Inflammatory macrophage treated with lipopolysaccharide for 4 hours (primary cell): ENCODE measurements at places on chromosomes 2 and 18.

- DNase-seq: no peak
Observed at GRCh38 chr18:44411262-44411905, 269.3 kb upstream of the SETBP1 start.

DNA sequence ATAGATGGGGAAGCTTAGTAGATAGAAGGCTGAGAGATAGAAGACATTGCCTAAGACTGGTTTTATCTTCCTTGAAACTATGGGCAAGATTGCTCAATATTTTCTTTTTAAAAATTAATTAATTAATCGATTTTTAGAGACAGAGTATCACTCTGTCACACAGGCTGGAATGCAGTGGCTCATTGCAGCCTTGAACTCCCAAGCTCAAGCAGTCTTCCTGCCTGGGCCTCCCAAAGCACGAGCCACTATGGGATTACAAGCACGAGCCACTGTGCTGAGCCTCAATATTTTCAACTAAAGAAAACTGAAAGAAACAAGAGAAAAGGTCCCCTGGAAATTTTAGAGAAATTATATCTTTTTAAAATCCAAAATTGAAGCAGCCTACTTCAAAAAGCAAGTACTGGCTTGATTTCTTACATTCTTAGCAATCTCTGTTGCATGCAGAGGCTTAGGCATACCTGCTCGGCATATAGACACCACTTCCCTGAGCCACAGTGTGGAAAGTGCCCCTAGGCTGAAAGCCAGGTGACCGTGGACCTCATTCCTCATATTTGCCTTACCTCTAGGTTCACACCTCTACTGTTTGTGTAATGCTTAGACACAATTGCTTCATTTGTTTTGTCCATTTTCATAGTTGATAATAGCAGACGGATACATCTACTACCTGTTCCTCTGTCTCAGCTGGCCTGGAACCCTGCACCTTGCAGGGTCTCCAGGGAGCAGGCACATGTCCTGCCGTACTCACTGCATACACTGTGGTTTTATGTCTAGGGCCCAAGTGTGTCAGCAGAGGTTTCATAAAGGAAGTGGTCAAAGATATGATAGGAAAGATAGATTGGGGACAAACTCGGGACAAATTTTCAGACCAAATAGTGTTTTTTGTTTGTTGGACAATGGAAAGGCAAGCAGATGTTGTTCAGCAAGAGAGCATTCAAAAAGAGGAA is 166.5 kb upstream of the ALPP start:
- no peak for DNase-seq

GRCh38 chr2:237820421-237820820 is 21.8 kb downstream of the RBM44 start:
- no peak for DNase-seq

- DNase-seq: no peak
Observed at GRCh38 chr2:214103276-214104001, 307.4 kb upstream of the VWC2L start.

DNA sequence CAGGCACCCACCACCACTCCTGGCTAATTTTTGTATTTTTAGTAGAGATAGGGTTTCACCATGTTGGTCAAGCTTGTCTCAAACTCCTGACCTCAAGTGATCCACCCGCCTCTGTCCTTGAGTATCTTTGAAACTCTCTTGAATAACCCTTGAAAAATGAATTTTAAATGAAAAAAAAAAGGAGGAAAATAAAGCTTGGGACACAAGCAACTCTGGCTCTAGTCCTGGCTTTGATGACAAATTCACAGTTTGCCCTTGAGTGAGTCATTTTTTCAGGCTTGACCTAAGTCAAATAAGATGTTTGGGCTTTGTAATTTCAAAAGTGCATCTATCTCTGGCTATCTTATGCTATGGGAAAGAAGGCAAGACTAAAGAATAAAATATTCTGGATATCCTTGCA is 79.0 kb upstream of the TRIB2 start:
- no peak for DNase-seq

DNA sequence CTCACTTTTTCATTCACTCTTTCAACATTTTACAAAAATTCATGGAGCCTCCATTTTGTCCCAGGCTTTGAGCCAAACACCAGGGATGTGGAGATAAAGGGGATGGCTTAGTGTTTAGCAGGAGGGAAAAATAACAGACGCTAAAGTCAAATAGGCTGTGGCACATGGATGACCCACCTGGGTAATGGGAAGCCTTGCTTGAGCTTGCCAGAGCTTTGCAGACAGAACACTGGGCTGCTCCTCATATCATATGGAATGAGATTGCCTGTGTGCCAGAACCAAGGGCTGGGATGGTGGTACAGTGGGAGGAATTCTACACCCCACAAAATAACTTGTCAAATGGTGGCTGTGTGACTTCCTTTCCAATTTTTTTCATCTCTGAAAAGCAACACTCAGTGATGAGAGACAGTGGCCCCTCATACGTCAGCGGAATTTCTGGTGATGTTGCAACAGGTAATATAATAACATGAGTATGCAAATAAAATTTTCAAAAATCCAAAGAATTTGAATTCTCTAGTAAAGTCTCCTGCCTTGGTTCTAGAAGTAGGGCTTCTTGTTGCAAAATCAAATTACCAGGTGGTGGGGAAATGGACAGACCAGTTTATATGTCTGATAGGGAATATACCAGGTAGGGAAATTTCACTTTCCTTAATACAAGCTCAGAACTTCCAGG is 252.9 kb downstream of the CLIP4 start:
- DNase-seq: peak; percentile 3

DNA sequence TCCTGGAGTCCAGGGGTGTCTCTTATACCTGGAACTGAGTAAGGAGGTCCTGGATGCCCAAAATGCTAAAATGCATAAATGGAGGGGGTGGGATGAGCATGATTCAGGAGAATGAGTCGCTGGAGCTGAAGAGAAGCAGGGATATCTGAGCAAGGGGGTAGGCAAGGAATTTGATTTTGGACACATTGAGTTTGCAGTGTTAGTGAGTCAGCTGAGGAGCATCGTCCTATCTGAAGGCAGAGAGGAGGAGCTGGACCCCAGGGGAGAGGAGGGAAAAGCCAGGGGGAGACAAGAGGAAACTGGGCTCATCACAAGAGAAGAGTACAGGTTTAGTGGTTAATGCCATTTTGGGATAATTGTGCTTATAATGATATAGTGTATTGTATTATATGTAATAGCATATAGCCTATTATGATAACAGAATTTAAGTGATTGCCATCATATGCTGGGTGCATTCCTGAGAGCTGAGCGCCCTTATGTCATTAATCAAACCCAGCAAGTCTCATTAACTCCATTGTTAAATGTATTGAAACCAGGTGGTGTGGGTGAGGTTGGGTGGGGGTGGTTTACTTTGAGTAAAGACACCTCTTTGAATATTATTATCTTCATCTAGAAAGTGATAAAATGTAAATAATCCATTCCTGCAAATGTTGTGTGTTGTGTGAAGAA is 12.4 kb downstream of the EHD3 start:
- no peak for DNase-seq

GRCh38 chr2:239355724-239356123 is 45.1 kb downstream of the HDAC4 start:
- no peak for DNase-seq

- DNase-seq: peak; percentile 25
Observed at GRCh38 chr2:127143841-127144782, 37.2 kb upstream of the BIN1 start.

DNA sequence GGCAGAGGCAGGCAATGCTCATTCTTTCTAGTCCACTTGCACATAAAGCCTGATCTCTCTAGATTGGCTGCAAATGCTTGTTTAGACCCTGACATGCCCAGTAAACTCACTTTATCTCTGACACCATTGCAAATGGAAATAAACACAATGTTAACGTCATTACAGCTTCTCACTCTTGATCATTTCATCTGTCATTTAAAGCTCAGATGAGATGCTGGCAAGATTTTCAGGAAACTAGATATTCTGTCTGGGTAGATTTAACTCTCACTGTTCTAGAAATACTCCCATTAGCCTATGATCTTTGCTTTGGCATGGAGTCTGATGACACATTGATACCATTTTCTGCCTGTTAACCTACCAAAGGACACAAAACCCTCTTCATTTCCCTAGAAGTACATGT is 320.7 kb upstream of the HNRNPA3 start:
- DNase-seq: no peak

GRCh38 chr2:16765356-16765755 is 99.7 kb upstream of the CYRIA start:
- DNase-seq: no peak

GRCh38 chr2:119697290-119698020 is 18.5 kb downstream of the TMEM177 start:
- DNase-seq: no peak

DNA sequence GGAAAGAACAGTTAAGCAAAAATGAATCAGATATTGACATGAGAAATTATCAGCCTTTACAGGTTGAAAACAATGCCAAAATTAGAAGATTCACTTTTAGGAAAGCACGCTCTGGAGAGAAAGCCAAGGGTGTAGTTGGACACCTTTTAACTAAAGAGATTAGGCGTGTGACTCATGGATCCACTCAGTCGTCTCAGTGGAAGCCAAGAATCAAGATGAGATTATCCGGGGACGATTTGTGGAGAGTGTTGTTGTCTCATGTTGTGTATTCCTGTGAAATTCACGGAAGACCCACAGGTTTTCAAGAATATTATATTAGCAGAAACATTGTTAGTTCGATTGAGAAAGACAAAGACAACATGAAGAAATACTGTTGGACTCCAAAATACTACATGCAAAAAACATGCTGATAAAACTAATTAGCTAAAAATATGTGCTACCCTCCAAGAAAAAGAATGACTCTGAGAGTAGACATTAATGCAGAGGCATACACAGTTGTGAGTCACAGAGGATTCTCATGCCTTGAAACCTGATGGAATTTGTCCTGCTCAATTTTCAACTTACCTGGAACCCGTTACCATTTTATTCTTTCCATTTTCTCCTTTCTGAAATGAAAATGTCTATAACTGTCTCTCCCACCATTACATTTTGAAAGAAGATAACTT is 192.1 kb upstream of the RND3 start:
- DNase-seq: no peak

DNA sequence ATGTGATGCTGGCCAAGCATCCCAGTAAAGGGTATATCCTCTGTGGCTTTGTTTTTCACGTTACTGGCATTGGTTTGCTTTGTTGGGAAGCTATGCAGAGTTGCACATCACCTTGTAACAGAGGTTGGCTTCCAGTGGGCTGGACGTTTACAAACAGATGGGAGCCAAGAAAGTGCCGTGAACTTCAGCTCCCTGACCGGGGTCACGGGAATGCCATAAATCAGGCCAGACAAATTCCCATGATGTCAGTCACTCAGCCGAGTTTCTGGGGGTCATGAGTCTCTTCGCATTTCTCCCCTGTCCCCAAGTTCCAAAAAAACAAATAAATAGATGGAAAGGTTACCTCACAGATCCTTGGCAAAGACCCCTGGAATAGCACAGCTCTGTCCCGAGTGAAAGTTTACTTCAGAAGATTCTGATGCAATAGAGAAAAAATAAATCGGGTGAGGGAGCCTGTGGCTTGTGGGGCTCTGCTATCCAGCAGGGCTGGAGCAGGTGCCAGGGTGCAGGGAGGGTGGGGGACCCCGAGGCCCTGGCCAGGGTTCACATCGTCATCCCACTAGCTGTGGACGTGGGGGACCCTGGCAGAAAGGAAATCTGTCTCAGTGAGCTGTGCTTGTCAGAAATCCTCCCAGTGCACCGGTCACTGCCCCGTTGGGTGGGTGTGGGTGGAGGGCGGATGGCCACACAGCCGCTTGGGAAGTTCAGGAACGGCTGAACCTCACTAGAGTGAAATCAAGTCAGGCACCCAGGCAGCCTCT is 27.8 kb downstream of the TWIST2 start:
- no peak for DNase-seq

- no peak for DNase-seq
Observed at GRCh38 chr2:22854588-22854987, 530.4 kb upstream of the KLHL29 start.

DNA sequence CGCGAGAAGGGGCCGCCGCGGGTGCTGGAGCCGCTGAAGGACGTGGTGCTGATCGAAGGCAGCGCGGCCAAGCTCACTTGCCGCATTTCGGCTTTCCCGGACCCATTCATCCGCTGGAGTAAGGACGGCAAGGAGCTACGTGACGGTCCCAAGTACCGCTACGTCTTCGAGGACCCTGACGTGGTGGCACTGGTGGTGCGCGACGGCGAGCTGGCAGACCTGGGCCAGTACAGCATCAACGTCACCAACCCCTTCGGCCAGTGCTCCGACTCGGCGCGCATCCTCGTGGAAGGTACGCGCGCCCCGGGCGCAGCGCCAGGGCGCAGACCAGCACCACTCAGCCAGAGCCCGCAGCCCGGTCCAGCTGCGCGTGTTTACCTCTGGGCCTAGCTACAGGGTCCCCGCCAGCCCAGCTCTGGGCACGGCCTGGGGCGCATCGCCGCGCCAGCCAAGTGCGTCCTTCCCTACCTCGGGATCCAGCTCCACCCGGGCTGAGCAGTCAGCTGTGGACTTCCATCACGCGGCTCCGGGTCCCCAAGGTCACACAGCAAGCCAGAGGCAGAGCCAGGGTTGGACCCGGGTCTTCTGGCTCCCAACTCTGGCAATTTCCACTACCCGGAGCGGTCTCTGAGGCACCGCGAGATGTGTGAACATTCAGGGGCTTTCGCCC is 1.7 kb upstream of the GMPPA start:
- DNase-seq: no peak

- peak; percentile 84 for DNase-seq
Observed at GRCh38 chr2:134782792-134783191, 55.6 kb upstream of the ACMSD start.

GRCh38 chr2:184654945-184655344 is 56.6 kb downstream of the ZNF804A start:
- no peak for DNase-seq

GRCh38 chr2:15582710-15583357 is 8.8 kb upstream of the DDX1 start:
- DNase-seq: no peak

DNA sequence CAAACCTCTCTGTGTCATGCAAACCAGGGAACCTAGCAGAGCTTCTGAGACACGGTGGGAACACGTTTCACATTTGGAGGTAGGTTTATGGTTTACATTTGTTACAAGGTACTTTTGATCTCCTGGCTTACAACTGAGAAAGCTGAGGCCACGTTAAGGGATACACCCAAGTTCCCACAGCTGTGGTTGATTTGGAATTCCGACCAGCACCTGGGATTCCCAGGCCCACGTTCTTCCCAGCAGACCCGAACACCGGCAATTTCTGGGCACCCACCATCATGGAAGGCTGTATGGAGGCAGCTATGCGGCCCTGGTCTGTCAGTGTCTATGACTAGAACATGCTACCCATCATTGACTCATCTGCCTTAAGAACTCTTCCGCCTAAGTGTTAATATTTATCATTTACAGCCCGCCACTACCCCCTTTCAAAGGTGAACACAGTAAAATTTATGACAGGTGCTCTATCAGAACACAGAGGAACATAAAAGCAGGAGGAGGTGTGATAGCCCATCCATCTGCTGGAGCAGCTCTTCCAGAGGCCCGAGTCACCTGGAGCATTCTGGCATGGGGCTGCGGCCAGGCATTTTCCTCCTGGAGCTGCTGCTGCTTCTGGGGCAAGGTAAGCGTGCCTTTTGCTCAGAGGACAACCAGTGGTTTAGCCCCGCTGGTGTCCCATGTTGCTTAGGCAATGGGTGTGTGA is at the start of gene PLB1:
PLB1 (plus strand) TSS at position 510 of the 700 bp plus-strand sequence; CDS start at position 565, 55 bp downstream.
- no peak for DNase-seq

- DNase-seq: peak; percentile 78
Observed at GRCh38 chr2:98091738-98092137, 4.8 kb downstream of the VWA3B start.
